ENCODE measurements at places on chromosomes 3 and 15.

DNA sequence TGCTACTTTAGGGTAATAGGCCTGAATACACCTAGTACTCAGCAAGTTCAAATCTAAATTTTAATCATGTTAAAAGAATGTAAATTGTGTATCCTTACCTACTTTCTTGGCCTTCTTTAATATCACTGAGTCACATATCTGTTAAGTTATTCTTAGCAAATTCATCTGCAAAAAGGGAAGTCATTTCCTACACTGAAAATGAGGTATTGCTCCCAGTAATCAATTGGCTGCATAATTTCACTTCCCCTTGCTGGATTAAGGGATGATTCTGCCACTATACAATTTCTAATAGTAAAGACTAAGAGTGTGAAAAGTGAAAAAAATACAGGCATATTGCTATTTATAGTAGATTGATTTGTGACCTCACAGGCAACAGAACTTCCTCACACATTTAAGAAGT, 47.8 kb downstream of the CCDC54 start:
- DNase-seq: no peak

- DNase-seq: no peak
These were observed 48.8 kb downstream of the GLB1 start for GRCh38 chr3:33047842-33048834.

DNA sequence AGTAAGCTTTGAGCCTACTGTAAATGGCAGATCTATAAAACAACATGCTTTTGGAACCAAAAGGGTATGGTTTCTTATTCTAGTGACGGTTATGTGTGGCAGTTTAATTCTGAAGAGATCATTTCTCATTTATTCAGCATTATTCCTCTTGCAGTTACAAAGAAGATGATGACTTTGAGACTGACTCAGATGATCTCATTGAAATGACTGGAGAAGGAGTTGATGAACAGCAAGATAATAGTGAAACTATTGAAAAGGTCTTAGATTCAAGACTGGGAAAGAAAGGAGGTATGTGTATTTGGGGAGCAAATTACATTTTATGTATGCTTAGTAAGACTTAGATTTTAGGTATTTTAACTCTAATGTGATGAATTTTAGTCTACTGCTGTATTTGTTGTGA, 41.5 kb downstream of the CHD2 start:
- no peak for DNase-seq

DNA sequence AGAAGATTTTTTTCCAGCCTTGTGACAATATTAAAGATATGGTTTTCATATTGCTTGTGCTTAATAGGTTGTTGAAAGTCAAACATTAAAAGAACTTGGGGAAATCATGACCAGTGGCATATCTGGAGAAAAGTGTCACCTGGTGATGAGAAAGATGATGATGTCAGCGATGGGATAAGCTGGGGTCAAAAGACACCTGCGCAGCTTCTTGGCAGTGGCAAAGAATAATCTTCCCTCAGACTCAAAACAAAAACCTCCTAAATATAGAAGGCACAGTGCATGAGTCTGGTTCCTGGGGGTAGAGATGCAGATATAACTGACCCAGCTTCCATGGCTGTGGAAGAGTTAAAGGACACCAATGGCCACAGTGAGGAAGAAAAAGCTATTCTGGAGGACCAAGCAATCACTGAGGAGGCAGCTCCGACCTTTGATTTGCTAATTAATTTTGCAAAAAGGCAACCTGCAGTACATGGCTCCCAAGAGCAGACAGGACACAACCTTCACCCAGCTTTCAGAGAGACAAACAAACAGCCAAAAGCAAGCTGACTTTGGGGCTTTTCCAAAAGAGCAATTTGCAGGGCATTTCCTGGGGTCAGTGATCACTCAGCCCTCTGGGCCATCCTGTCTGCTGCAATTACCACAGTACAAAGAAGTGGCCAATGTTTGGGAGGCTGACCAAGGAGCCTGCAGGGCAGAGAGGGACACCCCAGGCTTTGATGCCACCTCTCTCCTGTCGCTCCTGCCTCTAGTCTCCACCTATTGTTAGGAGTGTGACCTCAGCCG, 17.6 kb upstream of the SEMA5B start:
- no peak for DNase-seq

- DNase-seq: no peak
These were observed 87.5 kb upstream of the TGFBR2 start for GRCh38 chr3:30518872-30519271.

DNA sequence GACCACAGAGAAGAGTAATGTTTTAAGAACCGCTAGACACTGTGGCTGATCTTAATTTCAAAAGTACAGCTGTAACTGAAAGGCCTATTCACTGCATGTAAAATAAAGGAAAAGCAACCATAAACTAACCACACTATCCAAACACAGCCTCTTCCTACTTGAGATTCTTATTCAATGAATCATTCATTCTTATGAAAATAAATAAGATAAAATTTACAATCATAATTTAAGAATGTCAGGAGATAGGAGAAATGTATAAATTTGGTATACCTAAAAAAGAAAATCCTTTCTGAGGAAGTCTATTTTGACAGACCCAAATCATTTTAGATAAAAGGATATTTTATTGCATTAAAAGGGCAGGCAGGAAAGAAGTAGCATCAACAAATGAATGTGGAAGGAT, 533.5 kb upstream of the ZNF385D start:
- DNase-seq: no peak

DNA sequence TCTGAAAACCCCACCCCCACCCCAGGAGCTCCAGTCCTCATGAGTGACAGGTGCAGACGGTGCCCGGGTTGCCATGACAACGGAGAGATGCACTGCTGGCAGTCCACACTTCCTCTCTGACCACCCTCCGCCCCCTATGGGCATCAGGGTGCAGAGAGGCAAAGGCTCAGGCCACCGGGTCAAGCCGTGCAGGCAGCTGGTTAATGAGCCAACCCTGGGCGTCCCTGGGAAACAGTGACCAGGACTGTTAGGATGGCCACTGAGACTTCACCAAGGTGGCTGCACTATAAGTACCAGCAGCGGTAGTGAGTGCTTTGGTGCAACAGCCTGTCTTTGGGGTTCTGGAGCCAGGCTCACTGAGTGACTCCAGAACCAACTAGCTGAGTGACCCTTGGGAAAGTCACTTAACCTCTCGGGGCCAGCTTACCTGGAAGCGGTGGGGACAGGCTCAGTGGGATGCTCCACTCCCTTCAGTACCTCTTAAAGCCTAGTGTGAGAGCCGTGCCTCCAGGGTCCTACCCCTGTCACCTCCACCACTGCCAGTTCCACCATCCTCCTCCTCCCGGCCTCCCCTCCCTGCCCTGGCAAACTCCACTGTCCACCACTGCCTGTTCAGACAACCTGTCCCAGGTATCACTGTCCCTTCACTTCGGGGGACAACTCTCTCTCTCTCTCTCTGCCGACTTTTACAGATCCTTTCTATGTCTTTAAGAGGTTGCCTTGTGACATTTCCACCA, 121.0 kb upstream of the PRR20G start:
- DNase-seq: no peak

DNA sequence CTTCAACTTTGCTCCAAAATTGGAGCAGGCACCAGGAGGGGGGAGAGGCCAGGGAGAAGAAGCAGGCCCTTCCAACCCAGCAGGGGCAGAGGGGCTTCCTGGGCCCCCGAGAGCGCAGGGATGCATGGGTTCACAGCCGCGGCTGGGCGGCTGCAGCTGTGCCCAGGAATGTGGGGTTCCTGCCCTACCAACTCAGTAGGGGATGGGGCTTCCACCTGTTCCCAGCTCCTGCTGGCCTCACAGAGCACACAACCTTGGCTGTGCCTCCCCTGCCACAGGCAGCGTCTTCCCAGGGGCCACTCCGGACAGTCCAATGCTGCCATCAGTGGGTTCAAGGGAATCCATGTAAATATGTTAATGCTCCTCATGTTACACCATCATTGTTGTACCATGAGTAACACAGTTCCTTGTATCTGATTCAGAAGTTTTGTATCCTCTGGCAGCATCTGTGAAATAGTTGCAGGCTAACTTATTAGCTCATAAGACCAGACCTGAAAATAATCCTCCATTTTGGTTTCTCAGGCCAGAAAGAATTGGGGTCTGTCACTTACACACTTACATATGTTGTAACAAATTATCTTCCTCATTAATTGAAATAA, 12.1 kb upstream of the SIAH2 start:
- peak; percentile 32 for DNase-seq

DNA sequence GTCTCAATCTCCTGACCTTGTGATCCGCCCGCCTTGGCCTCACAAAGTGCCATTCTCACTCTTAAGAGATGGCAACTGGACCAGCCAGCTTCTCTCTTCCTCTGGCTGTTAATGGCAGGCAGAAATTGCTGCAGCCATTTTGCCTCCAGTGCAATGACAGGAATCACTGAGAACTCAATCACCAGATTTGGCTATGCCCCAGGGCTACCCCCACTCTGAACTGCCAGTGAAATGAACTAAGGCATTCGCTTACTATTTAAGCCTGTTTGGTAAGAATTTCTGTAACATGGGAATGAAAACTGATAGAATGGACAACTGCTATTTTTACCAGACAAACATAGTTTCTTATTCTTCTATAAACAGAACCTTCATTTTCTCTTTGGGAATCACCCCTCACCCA, 24.5 kb downstream of the FOXP1 start:
- no peak for DNase-seq

GRCh38 chr3:50274371-50275104, 4.3 kb upstream of the LSMEM2 start:
- no peak for DNase-seq

DNA sequence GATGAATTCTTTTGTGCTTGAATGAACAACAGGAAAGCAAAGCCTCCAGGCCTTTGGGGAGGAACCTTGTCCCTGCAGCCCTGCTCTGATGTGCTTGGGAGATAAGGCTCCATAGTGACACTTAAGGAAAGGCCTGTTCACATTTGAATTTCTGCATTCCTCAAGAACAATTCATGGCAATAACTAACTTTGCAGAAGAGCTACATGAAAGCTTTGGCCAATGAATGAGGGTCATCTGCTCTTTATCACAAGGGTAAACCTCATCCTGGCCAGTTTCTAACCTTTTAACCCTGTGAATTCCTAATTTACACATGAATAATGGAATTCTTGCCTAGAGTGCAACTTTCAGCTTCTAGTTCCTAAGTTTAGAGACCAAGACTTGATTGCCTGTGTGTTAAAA, 5.6 kb downstream of the PRTG start:
- no peak for DNase-seq

DNA sequence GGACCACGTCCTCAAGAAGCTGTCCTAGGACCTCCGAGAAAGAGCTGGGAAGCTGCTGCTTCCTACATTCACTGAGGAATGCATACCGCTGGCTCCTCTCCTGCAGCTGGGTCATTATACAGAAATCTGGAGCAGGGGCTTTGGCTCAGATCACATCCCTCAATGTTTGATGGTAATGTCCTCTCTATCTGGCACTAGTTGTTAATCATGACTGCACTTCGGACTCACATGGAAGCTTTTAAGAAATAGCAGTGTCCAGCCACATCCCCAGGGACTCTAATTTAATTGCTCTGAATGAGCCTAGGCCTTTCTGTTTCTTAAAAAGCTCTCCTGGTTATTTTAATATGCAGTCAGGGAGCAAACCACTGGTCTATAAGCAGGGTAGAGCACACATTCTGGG, 25.7 kb upstream of the MYRIP start:
- DNase-seq: no peak

- DNase-seq: peak; percentile 4
These were observed 458.1 kb downstream of the DIPK2A start for GRCh38 chr3:144429719-144430121.

DNA sequence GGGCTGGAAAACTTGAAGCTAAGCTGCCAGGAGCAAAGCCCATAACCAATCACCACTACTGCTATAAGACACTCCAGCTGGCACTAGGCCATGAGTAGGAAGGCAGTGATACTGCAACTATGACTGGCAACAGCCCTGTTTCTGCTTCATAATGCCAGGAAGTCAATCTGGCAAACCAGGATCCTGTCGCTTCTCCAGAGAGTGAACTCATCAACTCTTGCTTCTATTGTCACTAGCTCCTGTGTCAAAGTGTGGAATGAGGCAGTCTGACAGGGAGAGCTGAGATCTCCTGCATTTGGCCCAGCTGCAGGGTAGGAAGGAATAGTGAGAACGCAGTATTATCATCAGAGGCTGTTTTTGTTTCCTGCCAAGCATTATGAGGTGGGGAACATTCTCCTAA, 105.3 kb downstream of the CTNNB1 start:
- peak; percentile 8 for DNase-seq

DNA sequence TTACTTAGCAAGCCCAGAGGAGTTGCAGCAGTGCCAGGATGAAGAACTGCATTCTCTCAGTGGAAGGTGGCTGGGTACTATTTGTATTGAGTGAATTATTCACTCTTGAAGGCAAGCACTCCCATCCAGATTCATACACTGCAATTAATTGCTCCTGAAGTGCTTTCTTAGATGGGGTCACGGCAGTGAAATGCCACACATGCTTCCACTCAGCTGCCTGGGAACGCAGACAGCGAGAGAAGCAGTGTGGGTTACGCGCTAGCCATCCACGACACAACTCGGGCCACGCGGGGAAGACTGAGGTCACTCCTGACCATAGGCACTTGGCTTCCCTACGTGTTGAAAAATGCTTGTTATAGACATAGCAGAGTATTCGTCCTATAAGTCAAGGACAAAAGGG, 30.8 kb upstream of the LMCD1 start:
- no peak for DNase-seq

- DNase-seq: no peak
These were observed 163.4 kb downstream of the ATG7 start for GRCh38 chr3:11435440-11436165.

Data from AG09309 (cell line).